ENCODE measurements at places on chromosomes 16 and 17. TPM values are rescaled to one million over a fixed set of nuclear protein-coding genes. Genes with fewer than 3 reads are reported as not detected.

The GLOD4 gene
- polyA plus RNA-seq = 16.5 TPM

The VWA3A gene
- 0.22 TPM for polyA plus RNA-seq

The TBC1D3 gene
- not detected for polyA plus RNA-seq

The HDAC5 gene
- polyA plus RNA-seq = 56.3 TPM

The CDH1 gene
- 0.01 TPM for polyA plus RNA-seq

The TEKT1 gene
- polyA plus RNA-seq = not detected

The RND2 gene
- 0.95 TPM for polyA plus RNA-seq

The APOBR gene
- 0.51 TPM for polyA plus RNA-seq

The RAMP2 gene
- 46.4 TPM for polyA plus RNA-seq

The KRTAP9-4 gene
- polyA plus RNA-seq = not detected

The ALDH3A1 gene
- polyA plus RNA-seq = 0.12 TPM

The G6PC1 gene
- polyA plus RNA-seq = not detected

The SDK2 gene
- 1.1 TPM for polyA plus RNA-seq

The HMOX2 gene
- polyA plus RNA-seq = 74.3 TPM

The KRT222 gene
- polyA plus RNA-seq = 0.07 TPM

The MSRB1 gene
- 82.2 TPM for polyA plus RNA-seq

The BRIP1 gene
- 0.03 TPM for polyA plus RNA-seq

The HSDL1 gene
- 9.9 TPM for polyA plus RNA-seq

All from heart right ventricle (tissue), 16 donors.